ENCODE measurements at places on chromosomes 16 and 17.

GRCh38 chr17:62919388-62919787 is 46.6 kb upstream of the TANC2 start:
- DNase-seq, result no peak

DNA sequence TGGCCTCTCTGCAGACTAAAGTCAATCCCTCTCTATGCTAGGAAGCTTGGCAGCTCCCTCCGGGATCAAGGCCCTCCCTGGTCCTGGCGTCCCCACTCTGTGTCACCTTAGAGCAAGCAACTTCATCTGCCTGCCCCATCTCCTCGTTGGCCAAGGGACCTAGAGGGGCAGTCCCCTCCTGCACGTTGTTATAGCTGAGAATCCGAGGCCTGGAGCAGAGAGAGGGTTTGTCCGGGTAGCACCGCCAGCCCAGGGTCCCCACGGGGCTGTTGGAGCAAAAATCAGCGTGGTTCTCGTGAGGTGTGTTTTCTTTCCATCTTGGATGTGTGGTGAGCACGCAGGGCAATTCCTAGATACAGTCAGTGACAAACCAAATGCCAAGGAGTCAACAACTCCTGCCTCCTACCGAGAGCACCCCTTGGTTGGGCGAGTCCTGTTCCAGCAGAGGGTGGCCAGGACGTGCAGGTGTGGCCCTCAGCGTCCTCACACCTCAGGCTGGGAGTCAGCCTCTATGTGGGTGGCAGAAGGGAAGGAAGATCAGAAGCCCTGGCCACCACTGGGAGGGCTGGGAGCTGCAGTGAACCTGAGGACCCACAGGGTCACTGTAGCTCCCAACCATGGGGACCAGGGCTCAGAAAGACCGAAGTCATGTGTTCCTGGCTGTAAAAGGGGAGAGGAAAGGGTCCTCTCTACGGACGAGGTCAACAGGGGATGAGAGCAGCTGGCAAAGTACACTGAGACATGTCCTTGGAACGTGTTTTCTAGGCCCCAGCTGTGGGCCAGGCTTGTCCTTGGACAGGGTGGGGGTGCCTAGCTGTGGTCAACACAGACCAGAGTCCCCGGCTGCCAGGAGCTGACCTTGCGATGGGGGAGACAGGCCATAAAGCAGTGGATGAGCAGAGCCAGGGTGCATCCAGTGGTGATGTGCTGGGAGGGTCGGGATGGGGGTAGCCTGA is 85.6 kb upstream of the CIBAR2 start:
- DNase-seq, result no peak

DNA sequence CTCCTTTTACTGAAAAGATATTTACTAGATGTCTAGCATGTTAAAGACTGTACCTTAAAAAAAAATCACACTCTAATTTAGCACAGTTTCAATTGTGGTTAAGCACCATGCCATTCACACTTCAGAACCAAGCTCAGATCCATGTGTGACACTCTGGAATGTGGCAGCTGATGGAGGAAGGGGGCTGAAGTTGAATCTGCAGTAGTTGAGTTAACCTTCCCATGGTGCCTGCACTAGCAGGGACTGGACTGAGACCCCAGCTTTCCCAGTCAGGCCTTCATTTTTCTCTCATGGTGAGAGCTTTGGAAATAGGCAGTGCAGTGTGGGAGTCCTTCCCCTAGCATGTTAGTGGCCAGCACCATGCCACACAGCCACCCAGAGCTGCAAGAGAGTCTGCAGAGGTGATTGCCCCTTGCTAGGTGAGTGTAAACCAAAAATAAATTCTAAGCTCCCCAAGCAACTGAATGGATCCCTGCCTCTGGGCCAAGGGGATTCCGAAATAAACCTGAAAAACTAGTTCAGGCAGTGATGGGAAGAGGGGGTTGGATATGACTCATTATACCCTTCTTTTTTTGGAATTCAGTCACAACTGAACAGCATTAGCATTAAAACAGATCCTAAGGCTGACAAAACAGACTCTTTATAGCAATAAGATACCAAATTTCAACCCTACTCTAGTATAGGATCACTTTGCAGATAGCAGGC is 208.5 kb downstream of the WWOX start:
- DNase-seq, result no peak

DNA sequence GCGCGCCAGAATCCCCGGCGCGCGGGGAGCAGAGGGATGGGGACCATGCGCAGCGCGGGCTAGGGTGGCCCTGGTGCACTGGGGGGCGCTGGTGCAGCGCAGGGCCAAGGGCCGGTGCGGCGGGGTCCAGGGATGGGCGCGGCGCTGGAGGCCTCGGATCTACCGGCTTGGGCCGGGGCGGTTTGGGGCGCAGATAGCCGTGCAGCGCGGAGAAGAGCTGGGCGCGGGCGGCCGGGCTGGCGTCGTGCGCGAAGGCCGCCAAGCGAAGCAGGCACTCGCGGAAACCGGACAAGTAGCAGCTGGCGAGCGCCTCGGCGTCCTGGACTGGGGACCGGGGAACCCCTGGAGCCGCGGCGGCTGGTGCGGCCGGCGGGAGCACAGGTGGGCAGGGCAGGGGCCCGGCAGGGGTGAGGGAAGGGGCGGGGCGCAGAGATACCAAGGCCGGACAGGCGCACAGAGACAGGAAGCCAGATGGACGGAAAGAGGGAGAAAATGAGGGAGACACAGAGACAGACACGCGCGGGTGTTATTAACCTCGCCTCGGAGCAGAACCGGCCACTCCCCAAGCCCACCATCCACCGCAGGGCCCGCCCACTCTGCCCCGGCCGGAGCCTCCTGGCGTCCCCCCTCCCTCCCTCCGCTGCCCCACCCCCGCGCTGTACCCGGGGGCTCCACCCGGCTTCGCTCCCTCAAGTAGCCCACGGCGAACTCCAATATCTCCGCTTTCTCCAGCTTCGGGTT is 2.1 kb downstream of the HES7 start:
- DNase-seq, result no peak

DNA sequence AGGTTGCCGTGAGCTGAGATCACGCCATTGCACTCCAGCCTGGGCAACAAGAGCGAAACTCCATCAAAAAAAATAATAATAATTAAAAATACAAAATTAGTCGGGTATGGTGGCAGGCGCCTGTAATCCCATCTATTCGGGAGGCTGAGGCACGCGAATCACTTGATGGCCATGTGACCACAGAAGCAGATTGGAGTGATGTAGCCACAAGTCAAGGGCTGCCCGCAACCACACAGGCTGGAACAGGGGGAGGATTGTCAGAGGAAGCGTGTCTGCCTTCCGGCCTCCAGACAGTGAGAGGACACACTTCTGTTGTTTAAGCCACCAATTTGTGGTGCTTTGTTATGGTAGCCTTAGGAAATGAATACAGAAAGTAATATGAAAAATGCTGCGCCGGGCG is 11.8 kb upstream of the NAGS start:
- DNase-seq, result no peak

- no peak for DNase-seq
Measured at GRCh38 chr17:1931844-1932579, 93.1 kb downstream of the RTN4RL1 start.

DNA sequence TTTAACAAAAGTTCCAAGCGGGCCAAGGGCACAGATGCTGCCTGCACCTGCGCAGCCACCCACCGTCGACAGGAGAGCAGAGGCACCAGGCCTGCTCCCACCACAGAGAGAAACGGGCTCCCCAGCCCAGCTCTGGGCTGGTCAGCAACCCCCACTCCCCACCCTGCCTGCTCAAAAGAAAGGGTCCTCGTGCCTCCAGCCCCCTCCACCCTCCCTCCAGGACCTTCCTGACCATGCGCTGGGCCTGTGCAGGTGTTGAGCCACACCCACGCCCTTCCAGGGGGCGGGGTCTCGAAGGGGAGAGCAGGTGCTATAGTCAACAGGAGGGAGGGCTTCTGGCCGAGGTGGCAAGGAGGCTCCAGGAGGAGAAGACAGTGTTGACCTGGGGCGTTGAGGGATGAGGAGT is 25.3 kb downstream of the ZNF778 start:
- no peak for DNase-seq

DNA sequence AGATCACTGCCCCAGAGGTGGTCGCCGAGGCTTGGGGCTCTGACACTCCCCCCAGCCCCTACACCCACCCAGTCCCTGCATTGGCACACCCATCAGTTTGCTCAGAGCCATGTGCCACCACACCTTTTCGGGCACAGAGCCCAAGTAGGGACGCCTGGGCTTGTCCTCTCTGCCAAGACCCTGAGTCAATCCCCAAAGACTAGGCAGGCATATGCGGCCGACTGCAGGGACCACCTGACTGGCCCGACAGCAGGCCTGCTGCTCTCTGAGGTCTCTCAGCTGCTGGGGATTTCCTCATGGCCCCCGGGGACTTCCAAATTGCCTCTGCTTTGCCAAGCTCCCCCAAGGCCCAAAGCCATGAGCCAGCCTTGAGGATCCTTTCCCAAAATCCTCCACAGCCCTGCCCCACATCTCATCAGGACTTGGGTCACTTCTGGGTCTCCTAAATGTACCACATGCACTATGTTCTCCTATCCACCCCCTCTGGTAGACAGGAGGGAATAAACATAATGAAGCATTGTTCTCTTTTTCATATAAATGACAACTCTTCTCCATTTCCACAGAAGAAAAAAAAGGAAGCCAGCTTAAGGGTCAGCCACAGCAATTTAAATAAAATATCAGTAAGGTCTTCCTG is 30.6 kb downstream of the MYO18A start:
- DNase-seq, result no peak

DNA sequence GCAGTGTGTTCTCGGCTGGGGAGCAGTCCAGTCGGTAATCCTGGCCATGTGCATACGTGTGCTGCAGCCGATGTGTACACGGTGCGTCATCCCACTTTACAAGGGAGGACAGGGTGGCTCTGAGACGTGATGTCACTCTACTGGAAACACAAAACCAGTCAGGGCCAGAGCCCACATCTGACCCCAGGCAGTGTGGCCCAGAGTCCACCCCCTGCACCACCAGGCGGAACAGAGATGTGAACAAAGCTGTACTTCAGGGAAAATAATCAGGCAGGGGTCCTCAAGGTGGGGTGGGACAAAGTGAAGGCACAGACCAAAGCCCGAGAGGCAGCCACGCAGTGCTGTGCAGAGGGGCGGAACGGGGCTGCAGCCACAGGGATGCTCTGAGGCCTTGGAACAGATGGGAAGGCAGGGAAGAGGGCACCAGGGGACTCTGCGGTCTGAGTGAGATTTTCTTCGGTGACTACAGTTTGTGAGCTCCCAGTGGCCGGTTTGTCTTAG is 181.5 kb downstream of the ZNF423 start:
- DNase-seq, result no peak

DNA sequence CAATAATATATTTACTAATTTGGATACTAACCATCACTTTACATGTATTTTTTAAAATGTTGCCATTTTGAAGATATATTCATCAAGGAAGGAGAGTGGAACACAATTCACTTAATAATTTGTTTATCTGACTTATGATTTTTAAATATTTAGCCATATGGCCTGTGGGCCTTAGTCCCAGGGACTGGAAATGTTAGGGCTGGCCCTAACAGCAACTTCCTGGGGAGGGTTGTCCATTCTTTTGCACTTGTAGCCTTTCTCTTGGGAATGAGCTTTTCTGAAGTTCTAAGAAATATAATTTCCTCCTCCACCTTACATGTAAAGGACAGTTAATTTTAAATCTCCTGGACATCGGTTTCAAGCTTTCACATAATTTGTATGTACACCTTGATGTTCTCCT is 27.7 kb upstream of the WSB1 start:
- DNase-seq, result no peak

- DNase-seq, result peak; percentile 31
Measured at GRCh38 chr17:50949989-50950877, 84.1 kb upstream of the TOB1 start.

GRCh38 chr17:30148376-30148775 is 31.8 kb downstream of the NSRP1 start:
- DNase-seq, result no peak

GRCh38 chr16:89444151-89444723 is 46.1 kb downstream of the ANKRD11 start:
- DNase-seq, result no peak

DNA sequence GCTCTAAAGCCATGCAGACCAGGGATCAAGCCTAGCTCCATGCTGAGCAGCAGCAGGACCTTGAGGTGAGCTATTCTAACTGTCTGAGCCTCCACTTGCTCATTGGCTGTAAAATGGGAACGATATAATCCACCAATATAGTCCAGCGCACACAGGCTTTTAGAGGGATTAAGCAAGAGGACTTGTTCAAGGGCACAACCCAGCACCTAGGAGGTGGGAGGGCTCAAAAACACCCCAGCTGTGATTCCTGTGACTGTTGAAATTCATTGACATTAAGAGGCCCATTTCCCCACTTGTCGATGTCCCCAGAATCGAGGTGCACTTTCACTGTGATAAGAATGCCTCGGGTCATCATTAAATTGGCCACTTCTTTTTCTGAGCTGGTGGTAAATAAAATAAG is 4.1 kb downstream of the USH1G start:
- DNase-seq, result no peak

DNA sequence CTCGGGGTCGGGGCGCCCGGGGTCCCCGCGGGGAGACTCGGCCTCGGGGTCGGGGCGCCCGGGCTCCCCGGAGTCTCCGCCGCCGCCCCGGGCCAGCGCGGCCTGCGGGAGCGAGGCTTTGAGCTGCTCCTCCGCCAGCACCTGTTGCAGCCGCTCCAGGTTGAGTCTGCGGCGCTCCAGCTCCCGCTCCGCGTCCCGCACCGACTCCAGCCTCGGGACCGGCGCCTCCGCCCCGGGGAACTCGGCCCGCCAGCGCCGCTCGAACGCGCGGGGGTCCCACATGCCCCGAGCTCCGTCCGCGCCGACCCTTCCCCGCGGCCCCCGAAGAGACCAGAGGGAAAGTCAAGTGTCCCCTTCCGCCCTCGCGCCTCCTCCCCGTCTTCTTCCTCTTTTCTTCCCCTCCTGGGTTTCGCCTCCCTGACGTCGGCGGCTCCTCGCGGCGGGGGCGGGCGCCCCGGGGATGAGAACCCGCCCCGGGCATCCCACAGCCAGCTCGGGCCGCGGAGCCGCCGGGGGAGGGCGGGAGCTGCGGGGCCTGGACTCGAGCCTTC is 40.8 kb upstream of the BHLHA9 start:
- no peak for DNase-seq

- no peak for DNase-seq
Measured at GRCh38 chr17:80117491-80118401, 16.4 kb downstream of the GAA start.

DNA sequence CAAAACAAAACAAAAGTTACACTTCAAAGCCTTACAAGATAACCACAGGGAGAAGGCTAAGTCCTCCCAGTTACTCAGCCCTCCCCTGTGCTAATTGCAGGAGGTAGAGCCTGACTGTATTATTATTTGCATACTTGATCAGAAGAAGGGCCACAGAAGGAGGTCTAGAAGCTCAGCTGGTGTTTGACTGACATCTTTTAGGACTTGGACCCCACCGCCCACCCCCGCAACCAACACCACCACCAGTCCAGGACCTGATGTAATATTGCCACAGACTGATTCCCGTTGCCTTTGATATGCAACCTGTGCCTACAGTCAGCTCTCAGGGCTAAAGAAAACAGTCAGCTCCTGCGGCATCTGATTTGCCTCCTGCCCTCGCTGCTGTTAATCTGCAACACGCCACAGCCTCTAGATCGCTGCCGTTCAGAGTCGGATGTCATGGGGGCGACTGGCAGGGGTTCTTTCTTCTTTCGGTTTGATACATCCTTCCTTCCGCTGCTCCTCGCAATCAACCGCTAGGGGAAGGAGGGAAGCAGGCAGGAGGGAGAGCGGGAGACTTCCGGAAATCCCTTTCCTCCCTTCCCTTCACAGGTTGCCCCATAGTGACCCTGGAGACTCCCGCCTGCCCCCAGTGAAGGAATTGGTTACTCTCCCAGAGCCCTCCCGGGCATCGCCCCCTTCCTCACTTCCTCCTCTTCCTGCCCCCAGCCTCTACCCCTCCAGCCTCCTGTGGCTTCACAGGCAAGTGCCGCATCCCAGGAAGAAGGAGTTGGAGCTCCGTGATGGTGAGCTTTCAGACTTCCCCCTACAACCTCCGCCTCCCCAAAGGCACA is 90.5 kb upstream of the SOX9 start:
- DNase-seq, result no peak

GRCh38 chr16:280005-280460 is 358 bp upstream of the ARHGDIG start:
- DNase-seq, result no peak
